ENCODE measurements at places on chromosomes 12 and 14.

- DNase-seq = no peak
Observed at GRCh38 chr14:36690311-36691040, 28.8 kb downstream of the PAX9 start.

GRCh38 chr12:107670999-107671643 lies 14.5 kb upstream of the PWP1 start:
- DNase-seq = no peak

GRCh38 chr14:48738186-48738925 lies 847.8 kb downstream of the RPS29 start:
- no peak for DNase-seq

- DNase-seq = no peak
Observed at GRCh38 chr12:6432991-6433390, 11.8 kb upstream of the CD27 start.

GRCh38 chr12:94126067-94126466 lies 22.3 kb upstream of the PLXNC1 start:
- DNase-seq = no peak

- DNase-seq = no peak
Observed at GRCh38 chr12:45183246-45183645, 32.6 kb upstream of the ANO6 start.

GRCh38 chr14:45246691-45247090 lies 6.3 kb downstream of the MIS18BP1 start:
- DNase-seq = no peak

DNA sequence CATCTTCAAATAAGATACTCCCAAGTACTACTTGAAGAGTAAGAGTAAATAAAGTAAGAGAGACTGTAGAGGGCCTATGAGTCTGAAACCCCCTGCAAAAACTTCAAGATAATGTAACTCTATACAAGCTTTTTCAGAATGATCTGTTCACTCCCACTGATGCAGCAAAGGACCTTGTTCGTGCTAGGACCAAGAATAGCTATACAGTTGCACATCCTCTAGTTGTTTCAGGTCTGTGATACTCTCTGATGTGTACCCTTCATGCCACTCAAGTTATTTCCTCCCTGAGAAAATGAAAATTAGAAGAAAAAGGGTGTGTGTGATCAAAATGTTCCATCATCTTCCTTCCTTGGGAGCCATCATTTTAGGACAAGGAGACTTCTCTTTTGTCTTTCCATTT lies 204.4 kb downstream of the ALX1 start:
- DNase-seq = no peak

GRCh38 chr12:104672501-104673265 lies 215.9 kb downstream of the CHST11 start:
- no peak for DNase-seq

- no peak for DNase-seq
Observed at GRCh38 chr14:76391981-76392690, 16.2 kb downstream of the ESRRB start.

DNA sequence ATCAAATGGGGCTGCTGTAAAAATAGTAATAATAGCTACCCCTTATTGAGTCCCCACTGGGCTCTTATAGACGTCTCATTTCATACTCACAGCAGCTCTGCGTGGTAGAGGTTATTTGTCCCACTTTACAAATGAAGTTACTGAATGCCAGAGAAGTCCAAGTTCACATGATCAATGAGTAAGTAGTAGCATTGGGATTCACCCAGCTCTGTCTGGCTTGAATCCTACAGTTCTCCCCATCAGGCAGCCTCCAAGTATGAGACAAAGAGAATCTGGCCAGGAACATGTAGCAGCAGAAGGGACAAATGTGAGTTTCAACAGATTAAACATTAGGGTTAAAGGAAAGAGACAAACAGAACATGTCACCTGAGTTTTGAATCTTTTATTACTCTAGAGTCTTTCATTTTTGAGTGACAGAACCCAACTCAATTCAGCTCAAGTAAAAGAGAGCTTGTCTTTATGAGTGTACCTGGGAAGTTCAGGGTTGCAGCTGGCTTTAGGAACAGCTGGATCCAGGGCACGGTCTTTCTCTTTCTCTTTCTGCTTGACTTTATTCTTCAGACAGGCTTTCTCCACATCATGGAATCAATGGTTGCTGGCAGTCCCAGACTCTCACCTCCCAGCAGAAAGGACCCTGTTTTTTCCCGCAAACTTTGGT lies 64.1 kb upstream of the JDP2 start:
- DNase-seq = no peak

GRCh38 chr12:52428121-52428520 lies 6.0 kb downstream of the KRT75 start:
- no peak for DNase-seq

DNA sequence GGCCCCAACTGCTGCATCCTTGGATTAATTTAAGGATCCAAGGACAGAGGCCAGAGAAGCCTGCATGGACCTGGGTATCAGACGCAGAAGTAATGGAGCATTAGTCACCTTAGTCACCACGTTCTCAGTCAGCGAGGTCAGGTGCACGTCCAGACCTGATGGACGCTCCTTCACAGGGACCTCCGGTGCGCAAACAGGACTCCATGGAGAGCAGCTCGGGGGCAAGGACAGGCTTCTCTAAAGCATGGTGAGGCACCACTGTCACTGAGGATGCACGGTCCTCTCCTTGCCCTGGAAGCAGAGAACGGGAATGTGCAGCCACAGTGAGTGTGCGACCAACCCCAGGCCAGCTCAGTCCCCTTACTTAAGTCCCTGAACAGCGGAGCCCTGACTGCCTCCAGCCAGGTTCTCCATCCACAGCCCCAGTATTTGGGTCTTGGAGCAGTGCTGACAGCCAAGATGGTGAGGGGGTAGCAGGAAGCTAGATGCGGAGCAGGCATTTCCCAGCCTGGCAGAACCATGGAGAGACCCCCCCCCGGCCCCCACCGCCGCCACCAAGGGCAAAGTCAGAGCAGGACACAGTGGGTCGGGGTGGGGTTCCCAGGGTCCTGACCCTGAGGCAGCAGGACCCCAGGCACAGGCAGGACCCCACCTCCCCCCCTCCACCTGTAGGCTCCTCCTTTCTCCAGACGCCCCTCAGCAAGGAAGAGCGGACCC lies 253.4 kb upstream of the SFSWAP start:
- no peak for DNase-seq

DNA sequence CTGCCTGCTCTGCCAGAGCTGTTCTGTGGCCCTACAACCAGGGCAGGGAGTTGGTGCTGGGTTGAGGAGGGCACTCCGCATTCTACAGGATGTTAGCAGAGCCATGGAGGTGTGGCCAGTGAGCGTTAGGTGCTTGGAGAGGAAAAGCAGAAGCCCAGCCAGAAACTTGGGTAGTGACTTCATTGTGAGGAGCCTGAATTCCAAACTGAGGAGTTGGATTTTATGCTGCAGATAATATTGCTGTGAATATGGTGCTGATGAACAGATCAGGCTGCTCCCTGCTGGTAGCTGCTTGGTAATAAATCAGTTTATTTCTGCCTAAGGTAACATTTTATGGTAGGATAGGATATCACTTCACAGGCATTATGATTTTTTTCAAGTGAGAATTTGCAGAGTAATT lies 7.1 kb upstream of the CCDC175 start:
- DNase-seq = no peak

- no peak for DNase-seq
Observed at GRCh38 chr12:6204533-6205143, 4.4 kb downstream of the CD9 start.

DNA sequence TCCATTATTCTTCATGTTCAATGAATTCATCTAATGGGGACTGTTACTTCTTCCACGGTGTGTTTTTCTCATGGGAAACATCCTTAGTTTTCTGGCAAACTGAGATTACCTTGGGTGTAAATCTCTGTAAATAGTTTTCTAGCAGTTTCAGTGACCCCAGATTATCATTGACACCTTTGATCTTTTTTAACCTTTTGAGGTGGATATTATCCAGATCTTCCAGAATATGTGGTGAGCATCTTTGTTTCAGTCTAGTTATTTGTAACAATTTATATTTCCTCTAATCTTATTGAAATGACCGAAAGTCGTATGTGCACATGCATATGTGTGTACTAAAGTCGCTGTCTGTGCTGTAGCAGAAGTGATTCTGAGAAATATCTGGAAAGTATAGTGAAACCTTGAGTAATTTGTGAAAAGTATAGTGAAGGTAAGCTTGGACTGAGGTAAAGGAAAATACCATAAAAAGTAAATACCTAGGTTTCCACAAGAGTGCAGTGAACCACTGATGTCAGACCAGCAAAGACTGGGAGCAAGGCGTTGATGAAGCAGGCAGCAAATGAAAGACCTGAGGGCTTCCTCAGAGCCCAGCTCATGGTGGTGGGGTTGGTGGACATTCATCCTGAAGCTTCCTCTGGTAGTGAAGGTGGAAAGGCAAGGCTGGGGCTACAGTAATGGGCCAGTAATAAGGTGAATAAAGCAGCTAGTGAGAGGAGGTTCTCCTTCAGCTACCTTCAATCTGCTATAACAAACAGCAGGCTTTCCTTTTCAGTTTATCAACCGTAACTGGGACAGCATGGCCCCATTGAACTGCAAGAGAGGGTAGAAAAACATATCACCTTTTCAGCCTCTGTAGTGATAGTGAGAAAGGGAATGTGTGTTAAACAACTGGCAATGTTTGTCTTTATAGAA lies 480.2 kb upstream of the FBXO33 start:
- no peak for DNase-seq

DNA sequence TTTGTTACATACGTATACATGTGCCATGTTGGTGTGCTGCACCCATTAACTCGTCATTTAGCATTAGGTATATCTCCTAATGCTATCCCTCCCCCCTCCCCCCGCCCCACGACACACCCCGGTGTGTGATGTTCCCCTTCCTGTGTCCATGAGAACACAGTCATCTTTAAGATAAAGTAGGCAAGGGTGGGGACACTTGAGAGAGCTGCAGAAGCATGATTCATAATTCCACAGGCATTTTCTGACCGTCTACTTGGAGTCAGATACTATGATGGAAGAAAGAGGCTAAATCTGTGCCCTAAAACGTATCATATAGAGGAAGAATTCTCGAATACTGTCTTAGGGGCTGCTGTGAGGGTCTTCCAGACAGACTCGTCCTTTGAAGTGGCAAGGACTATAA lies 145.9 kb upstream of the VASH1 start:
- DNase-seq = no peak

- no peak for DNase-seq
Observed at GRCh38 chr14:100306998-100307765, 938 bp upstream of the SLC25A29 start.

DNA sequence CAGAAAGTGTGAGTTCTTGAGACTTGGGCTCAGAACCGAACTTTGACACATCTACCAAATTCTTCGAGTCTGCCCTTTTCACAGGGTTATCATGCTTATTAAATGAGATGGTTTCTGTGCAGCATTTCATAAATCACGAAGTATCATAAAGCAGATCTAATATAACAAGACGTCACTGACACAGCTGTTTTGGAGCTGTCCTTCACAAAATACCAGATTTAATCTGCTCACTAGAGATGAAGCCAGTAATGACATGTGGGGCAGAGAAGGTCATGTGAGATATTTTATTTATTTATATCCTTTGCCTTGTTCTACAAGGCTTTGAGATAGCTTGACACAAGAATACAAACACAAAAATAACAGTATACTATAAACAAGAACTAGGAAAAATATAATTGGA lies 127.0 kb downstream of the RPAP3 start:
- DNase-seq = no peak

DNA sequence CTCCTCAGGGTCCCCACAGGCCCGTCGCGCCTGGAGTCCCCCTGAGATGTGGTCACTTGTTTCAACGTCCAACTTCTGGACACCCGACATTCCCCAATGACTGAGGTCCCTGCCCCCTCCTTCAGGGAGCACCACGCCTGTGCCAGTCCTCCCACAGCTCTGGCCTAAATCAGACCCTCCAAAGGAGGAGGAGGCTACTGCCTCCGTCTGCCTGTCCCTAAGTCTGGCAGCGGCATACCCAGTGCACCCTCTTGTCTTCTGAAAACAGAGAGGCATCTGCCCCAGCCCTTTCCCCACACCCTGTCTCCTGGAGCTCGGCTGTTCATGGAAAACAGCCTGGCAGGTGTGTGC lies 46.2 kb downstream of the TESC start:
- DNase-seq = no peak

GRCh38 chr14:75835737-75836136 lies 146.1 kb downstream of the TGFB3 start:
- no peak for DNase-seq

- DNase-seq = no peak
Observed at GRCh38 chr14:105908006-105908405, 381.6 kb downstream of the TMEM121 start.

DNA sequence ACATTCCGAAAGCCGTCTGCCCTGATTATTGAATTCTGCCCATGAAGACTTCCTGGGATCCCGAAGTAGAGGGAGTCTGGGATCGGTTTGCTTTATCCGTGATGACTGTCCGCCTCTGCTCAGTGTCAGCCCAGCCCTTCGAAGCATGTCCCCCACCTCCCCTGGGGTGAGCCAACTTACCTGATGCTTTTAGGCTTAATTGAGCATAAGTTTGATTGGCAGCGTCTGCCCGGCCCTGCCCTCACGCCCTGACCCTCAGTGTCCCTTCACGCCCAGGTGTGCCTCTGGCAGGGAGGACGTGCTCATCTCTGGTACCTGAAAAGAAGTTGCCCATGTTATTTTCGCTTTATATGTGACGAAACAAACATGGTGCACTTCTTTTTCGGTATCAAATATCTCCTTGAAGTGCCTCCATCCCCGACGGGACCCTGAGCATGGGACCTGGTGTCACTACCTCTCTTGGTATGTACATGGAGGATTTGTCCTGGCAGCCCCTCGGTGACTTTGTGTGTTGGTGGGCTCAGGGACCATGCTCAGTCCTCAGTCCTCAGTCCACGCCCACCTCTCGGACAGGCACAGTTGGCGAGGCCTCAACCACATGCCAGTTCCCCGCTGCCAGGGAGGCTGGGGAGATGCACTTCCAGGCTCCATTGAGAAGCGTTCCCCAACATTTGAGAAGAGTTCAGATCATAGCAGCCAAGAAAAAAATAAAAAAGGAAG lies 130.1 kb upstream of the RTL1 start:
- no peak for DNase-seq

GRCh38 chr12:96364092-96364700 lies 36.0 kb downstream of the CDK17 start:
- no peak for DNase-seq

- DNase-seq = no peak
Observed at GRCh38 chr14:28879573-28879996, 113.0 kb downstream of the FOXG1 start.

- no peak for DNase-seq
Observed at GRCh38 chr12:23611320-23611719, 338.1 kb downstream of the SOX5 start.

- DNase-seq = no peak
Observed at GRCh38 chr12:128798571-128799341, 25.0 kb downstream of the SLC15A4 start.

All from renal cortex interstitium (tissue), 15 donors.